A673 (cell line): ENCODE measurements at places on chromosomes 3 and 15. TPM values are rescaled to one million over a fixed set of nuclear protein-coding genes. Genes with fewer than 3 reads are reported as not detected.
A peak's percentile ranks its signal among the peaks of the same experiment; 100 is the strongest.

C3orf49 gene
- not detected in 2 replicates for total RNA-seq

EXD1 gene
- not detected in 2 replicates for total RNA-seq

TIPARP gene
- 116 TPM in 2 replicates for total RNA-seq

STRIT1 gene
- total RNA-seq, result not detected in 2 replicates

COPG1 gene
- 157 and 158 TPM in 2 replicates for total RNA-seq

GATM gene
- total RNA-seq, result 9.5 and 11.0 TPM in 2 replicates

SAMMSON gene
- total RNA-seq, result not detected in 2 replicates

DNA sequence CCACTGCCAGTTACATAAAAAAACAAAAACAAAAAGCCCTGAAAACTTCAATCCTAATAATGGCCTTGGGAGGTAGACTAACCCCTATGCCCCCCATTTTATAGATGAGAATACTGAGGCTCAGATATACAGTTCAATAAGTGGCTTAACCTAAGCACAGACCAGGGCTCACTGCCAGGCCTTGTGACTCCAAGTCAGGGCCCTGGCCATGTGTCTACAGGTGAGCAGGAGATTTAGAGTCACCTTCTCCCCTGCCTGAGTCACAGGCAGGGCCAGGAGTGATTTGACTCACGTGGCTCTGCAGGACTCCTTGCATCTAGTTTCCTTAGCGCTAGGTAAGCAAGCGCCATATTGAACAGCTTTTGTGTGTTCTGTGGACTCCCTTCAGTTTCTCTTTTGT lies 98.6 kb upstream of the ETV5 start:
- DNase-seq, result no peak

- DNase-seq, result peak; percentile 67
Measured at GRCh38 chr15:90013503-90013937, 12.4 kb downstream of the ZNF710 start.

- DNase-seq, result no peak
Measured at GRCh38 chr15:37037071-37037655, 63.2 kb downstream of the MEIS2 start.

DNA sequence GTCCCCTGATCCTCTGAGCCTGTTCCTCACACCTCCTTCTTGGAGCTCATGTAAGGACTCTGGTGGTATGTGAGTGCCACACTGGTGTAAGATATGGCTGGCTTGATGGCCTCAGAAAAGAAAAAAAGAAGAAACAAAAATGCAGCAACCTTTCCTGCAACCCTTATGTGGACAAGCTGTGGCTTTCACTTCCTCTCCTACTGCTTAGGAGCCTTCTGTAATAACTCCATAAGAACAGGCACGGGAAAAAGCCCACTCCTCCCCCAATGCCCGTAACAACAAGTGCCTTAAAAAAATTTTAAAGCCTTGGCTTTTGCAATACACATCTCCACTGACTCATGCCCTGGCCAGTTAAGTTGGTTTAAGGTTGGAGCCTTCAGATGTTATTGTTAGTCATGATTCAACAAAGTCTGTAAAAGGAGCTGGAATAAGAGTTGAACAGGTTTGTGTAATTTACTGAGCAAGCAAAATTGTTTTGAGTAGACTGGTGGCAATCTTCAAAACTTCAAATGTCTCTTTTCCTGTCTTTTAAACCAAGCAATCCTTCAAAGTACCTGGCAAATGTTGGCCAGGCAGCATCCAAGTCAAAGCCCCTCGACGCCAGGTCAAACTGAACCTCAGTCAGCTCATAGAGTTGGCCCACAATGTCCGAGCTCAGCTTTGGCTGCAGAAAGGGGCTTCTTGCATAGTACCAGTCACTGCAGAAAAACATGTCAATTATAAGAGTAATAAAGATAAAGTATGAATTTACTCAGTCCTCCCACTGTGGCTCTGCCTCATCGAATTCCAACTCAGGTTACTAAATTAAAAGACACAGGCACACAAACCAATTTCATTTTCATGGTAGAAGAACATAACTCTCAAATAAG lies 22.9 kb downstream of the FYCO1 start:
- DNase-seq, result no peak

GRCh38 chr3:180909369-180910127 lies 2.9 kb upstream of the FXR1 start:
- DNase-seq, result no peak
